ENCODE measurements at places on chromosomes 4 and X.
A peak's percentile ranks its signal among the peaks of the same experiment; 100 is the strongest.

DNA sequence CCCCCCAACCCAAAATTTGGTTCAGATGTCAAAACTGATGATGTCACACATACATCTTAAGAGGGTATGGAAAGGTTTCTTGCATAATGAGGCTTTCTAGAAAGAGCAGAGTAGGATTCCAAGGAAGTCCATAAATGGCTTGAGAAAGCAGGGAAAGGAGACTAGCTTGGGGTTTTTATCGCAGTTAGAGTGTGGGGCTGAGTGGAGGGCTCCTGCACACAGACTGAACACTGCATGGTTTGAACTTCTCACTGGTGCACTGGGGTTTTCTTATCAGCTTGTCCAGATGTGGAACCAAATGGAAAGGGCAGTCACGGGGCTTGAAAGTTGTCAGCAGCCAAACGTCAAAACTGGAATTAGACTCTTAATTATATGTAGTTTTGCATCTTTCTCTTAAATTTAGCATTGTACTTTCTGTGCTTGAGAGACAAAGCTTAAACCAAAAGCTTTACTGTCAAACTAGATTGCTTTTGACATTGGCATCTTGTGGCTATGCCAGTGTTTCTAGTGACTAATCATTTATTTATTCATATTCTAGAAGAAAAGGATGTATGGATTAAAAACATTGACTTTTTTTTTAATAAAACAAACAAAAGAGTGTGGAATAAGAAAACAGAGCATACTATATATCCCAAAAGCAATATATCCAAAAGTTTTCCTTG is 78.3 kb upstream of the STIM2 start:
- no peak for DNase-seq

DNA sequence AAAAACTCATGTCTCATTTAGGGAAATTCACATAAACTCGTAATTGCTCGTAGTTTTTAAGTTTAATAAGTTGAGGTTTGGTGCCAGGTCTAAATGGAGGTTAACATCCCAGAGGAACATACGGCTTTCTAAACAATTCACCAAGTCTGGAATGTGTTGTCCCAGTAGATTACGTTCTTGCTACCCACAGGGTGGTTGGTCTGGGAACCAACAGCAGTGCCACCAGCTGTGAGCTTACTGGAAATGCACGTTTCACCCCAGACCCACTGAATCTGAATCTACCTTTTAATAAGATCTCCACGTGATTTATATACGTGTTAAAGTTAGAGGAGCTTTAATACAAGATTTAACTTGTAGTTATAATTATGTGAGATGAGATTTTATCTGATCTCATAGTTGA is 134.3 kb downstream of the BMPR1B start:
- DNase-seq: peak; percentile 38

- DNase-seq: no peak
Observed at GRCh38 chr4:41670982-41671381, 77.5 kb downstream of the PHOX2B start.

DNA sequence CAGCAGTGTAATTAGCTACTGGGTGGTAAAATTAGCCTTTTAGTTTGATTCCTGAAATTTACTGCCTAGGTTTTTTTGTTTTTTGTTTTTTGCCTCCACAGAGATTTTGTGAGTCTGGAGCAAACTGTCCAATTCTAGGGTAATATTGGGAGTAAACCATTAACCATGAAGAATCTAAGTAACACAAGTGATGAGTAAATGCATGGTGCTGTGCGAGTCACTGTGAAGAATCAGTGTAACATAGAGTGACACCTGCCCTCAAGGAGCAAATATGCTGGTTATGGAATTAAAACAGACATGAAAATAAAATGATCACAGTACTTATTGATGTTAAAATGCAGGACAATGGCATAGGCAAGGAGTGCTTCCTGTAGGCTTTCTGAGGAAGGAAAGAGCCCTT is 60.1 kb downstream of the LRP2BP start:
- DNase-seq: no peak

DNA sequence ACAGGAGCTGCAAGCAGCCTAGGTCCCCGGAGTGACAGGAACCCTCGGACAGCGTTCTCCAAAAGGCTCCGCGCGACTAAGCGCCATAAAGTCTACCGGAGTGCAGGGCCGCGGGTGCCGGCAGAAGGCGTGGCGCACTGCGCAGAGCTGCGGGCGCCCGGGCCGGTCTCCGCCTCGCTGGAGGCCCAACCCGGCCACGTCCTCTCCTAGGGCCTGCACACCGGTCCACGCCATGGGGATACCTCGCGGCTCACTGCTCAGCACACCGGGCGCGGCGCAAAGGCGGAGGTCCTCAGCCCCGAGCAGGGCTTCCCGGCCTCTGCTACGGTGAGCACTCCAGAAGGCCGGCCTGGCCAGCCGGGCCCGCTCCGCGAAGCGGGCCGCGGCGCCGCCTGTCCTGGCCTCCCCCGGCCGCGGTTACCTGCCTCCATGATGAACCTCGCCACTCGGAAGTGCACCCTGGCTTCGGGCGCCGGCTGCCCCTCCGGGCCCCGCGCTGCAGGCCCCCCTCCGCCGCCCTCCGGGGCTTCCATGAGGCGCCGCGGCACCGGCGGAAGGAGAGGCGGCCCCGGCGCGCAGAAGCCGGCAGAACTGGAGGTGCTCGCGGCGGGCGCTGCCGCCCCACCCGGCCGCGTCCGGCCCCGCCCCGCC is at the start of gene CCNQ:
CCNQ (minus strand) TSS at position 599 of the 651 bp plus-strand sequence; CDS start at position 533, 66 bp downstream.
- no peak for DNase-seq

DNA sequence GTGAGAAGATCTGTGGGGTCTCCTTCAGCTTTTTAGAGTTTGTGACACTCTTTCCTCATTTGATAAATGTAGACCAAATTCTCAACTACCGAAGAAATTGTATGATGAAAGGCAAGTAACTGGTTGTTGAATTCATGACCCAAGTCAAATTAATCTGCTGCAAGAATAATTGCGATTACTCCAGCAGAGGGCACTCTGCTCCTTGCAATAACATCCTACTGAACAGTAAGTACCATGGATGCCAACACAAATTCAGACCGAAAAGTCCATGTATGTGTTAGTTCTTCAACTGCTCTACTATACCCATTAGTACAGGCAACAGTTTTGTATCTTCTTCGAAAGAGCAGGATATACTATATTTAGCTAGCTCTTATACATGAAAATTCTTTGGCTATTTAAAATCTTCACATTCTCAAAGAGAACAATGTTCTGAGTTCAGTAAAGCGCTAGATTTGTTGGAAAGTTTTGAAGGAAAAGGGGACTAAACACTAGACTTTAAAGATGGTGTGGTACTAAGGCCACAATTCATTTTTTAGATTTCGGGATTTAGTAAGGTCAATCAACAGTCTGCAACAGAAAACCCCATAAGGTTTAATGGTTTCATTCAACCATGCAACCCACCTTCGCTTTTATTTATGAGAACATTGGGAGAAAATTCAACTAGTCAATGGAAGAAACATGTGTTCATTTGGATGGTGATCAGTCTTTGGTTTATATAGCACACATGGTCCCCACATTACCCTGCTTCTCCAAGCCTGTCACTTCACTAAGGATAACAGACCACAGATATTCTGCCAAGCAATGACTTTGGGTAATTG is 105.4 kb upstream of the TBC1D9 start:
- peak; percentile 74 for DNase-seq

GRCh38 chrX:124275182-124275894 is 57.1 kb upstream of the TEX13D start:
- DNase-seq: no peak

DNA sequence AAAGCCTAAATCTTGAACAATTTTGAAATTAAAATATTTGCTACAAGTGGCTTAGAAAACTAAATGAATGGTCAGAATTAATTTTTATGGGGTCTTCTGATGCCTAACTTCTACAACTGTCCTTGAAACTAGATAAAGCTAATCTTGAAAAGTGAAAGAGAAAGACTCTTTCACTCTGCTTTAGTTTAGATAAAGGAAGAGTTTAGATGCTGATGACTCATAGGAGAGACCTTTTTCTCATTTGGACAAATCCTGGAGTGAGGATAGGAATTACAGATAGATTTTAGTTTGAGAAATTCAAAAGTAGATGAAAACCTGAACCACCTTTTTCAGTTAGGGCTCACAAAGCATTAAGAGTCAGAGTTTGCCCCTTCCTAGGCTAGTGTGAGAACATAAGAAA is 342.3 kb upstream of the GRID2 start:
- peak; percentile 14 for DNase-seq

DNA sequence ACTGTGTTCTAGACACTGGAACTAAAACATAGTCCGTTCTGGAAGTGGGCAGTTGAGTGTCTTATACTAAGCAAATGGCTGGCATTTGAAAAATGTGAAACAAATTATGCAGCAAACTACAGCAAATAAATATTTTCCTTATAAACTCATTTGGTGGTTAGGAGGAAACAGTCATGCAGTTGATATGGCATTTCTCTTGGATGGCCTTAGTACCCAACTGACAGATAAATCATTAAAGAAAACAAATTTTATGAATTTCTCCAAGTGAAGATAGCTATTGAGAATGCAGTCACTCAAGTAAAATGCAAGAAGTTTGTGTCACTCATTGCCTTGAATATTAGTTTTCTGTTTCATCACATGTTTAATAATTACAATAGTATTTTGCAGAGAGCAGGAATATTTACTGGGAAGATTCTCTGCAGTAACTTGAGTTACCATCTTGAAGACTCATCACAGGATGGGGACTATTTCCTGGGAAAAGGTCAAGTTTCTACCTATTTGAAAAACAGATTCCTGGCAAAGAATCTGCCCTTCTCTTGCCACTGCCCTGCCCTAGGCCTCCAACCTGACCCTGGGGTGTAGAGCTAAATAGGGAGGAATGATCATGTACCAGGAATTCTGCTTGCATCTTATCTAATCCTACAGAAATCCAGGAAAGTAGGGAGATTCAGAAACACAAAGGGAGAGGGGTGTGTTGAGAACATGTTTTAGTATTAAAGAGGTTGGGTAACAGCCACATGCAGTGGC is 105.9 kb downstream of the SH3RF1 start:
- peak; percentile 61 for DNase-seq

- no peak for DNase-seq
Observed at GRCh38 chr4:146186596-146186995, 11.1 kb downstream of the LSM6 start.

- DNase-seq: no peak
Observed at GRCh38 chrX:133475521-133475920, 60.2 kb upstream of the GPC4 start.

GRCh38 chr4:186192066-186192612 is 772 bp downstream of the CYP4V2 start:
- DNase-seq: peak; percentile 48

DNA sequence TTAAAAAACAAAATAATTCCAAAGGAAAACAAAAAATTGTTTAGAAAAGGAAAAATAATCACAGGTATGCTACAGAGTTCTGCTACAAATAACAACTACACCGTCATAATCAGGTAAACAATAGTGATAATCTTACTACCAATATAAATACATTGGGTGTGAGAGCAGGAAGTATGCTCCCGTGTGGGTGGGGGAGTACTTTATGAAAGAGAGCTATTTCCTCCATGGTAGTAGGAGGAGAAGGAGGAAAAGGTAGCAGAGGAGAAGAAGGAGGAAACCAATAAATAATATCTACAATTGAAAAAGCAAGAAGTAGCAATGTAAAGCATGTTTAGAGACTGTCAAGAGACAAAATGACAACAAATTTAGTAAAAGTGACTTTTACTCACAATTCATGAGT is 35.1 kb downstream of the TEC start:
- no peak for DNase-seq

- DNase-seq: no peak
Observed at GRCh38 chrX:107119283-107119682, 661 bp upstream of the RBM41 start.

DNA sequence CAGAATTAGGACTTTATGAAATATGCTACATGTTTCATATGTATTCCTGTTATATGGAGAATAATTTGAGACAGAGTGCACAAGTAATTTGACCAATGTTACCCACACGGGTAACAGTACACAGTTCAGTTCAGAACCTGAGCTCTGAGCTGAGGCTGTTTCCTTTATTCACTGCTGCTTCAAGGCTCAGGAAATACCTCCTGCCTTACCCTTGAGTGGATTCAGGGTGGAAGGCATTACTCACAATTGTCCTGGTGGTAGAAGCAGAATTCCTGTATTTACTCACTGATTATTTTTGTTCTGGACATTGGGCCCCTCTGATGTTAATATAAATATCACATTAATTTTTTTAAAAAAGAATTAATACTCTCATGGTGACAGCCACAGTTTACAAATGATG is 73.5 kb upstream of the CAMK2D start:
- peak; percentile 67 for DNase-seq

DNA sequence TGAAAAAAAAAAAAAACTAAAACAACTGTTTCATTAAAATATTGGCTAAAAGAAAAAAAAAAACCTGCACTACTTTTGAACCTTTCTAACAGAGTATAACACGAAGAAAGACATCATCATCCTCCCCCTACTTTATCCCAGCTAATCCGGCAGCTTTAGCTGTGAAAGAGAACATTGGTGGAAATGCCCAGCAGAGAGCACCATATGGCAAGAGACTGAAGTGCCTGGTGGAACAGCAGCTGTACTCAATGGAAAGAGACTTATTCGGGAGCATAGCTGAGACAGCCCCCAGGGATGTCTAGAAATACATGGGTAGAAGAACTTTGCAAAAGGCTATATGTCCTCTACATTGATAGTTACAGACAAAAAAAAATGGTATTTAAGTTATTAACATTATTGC is 30.3 kb downstream of the STPG2 start:
- DNase-seq: peak; percentile 11

DNA sequence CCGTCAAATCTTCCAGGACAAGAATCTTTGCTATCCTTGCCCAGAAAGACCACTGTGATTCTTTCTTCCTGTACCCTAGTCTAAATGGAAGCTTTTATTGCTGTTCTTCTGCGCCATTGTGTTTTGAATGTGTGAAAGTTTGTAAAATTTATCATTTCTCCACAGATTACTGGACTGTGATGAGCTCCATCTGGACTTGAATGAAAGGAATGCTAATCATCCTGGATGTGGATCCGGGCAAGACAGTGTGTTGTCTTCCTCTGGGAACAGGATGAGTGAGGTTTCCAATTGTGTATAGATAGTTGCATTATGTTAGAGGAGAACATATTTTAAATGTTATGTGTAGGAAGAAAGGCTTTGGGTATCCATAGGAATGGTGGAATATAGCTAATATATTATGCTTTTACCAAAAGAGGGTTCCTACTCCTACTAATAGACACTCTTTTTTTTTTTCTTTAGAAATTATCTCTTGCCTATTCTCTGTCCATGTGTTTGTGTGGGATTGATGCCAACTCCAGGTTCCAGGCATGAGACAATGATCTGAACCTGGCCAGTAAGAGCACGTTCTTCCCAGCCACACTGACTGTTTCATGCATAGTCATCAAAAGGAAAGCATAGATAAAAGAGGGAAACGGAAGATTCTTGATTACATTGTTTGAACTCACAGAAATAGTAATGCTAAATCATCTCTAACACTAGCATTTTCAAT is 803.6 kb upstream of the ADGRL3 start:
- no peak for DNase-seq

- no peak for DNase-seq
Observed at GRCh38 chrX:150316564-150316963, 46.6 kb upstream of the MAMLD1 start.

DNA sequence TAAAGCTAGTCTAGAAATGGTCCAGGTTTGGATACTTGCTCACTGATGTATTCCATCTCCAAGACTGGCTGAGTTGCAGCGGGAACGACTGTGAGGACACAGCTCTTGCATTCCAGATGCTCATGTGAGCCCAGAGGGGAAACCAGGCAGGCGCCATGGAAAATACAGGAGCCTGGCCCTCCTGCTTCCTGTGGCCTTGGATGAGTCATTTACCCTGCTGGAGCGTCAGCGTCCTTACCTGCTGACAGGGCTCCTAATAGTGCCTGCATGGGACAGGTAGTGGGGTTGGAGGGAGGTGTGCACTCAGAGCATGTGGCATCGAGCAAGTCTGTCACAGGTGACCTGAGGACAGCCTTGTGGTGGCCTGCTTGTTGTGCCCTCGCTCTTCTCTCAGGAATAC is 69.4 kb downstream of the NSG1 start:
- DNase-seq: no peak
